ENCODE measurements at places on chromosomes 4 and X.
A peak's percentile ranks its signal among the peaks of the same experiment; 100 is the strongest.

DNA sequence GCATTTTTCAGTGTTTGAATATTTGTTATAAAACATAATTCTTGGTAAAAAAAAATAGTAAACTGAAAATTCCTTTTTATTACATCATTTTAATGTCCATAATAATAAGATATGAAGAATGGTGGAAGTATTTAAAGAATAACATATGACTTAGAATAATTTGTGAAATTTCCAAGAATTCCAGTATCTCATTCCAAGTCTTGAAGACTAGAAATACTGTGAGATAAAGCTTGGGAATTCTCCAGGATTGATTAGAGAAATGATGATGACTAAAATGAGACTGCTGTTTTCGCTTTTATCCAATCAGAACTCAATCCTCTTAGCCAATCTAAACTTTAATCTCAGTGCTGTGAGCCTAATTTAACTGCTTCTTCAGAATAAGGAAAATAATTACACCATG, 184.2 kb upstream of the HCCS start:
- DNase-seq: no peak

DNA sequence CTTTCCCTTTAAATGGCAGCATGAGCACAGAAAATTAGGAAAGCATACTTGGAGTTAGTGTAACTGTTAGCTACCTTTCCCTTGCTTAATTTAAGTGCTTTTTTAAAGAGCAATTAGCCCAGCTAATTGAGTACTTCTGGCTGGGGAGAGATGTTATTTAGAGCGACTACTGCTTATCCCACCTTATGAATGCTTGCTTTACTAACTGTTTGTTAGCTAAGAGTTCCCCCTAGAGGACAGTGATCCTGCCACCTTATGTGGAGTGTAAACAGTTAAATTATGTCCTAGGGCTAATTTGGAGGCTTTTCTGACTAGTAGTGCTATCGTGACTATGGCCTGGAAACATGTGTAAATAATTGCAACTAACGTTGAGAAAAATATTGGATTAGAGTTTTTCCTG, 909.4 kb downstream of the FSTL5 start:
- no peak for DNase-seq

- DNase-seq: no peak
Observed at GRCh38 chrX:70525733-70526132, 81.1 kb downstream of the DLG3 start.

DNA sequence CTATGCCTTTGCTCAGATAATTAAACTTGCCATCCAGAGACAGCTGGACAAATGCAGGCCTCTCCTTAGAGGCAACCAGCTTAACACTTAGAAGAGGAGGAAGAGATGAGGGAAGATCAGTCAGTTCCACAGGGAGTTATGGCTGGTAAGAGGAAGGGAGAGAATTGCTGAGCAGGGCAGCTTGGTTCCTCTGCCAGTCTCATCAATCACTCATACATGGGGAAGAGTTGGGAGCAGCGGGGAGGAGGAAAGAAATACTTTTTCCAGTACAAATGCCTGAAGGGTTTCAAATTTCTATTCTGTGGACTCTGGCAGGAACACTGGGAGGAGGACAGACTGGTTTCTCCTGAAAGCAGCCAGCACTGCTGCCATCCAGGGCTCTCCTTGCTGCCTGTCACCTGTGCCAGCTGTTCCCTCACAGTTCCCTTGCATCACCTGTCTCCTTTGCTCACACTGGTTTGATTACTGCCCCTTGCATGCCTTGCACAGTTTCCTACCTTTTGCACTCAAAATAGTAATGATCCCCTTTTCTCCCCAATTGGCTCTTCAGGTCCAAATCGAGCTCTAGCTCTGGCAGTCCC, 59.5 kb downstream of the PGRMC2 start:
- DNase-seq: no peak

DNA sequence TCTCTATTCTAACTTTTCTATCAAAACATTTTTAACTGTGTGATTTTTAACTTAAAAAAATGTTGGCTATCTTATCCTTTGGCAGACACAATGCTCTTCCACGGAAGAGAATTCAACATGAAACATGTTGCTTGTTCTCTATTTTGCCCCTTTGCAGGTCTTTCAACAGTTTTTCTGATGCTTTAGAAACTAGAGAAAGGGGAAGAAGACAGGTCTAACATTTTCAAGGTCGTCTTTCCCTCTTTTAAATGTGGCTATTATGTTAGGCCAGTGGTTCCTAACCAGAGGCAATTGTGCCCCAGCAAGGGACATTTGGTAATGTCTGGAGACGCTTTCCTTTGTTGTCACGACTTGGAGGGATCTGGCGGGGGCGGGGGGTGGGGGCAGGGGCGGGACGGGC, 95.0 kb downstream of the SH3KBP1 start:
- no peak for DNase-seq

DNA sequence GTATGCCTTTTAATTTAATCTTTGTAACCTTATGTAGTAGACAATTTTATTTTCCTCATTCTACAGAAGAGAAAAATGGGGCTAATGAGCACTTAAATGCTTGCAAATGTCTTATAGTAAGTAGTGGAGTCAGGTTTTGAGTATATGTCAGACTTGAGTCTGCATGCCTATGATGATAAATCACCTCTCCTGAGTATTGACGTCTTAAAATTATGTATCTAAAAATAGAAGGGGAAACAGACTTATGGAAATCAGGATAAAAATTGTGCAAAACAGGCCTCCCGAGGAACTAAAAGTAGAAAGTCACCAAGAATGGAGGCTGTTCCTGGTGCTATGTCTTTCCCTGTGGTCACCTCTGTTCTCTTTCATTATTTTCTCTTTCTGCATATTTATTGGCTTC, 92.7 kb downstream of the STIM2 start:
- DNase-seq: no peak

GRCh38 chr4:75015627-75016026, 82.7 kb downstream of the PARM1 start:
- no peak for DNase-seq

DNA sequence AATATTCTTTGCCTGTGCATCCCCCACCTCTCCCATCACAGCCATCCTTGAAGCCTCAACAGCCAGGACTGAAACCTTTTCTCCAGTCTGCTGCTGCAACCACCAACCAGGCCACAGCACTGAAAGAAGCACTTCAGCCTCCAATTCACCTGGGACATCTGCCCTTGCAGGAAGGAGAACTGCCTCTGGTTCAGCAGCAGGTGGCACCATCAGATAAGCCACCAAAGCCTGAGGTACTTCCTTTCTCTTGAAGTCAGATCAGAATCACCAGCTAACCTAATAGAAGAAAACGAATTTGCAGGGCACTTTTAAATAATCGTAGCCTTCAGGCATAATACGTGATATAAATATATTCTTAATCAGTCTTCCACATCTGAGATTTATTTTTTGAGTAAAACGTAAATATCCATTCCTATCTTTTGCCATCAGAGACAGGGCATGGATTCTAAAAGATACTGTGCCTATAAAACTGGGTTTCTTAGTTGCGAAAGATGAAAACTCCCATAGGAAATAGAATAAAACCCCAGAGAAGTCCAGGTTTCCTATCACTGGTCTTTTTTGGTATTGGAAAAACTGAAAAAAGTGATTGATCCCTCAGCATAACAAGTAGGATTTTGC, 9.5 kb downstream of the AMBN start:
- peak; percentile 67 for DNase-seq

- no peak for DNase-seq
Observed at GRCh38 chrX:30521440-30522182, 56.0 kb downstream of the TASL start.

All from CD4-positive, alpha-beta T cell treated with Interleukin-1 beta for 1 hour (primary cell).